ENCODE measurements at places on chromosomes 12 and 14.

GRCh38 chr14:90644882-90645281, 171.3 kb downstream of the TTC7B start:
- DNase-seq: no peak

DNA sequence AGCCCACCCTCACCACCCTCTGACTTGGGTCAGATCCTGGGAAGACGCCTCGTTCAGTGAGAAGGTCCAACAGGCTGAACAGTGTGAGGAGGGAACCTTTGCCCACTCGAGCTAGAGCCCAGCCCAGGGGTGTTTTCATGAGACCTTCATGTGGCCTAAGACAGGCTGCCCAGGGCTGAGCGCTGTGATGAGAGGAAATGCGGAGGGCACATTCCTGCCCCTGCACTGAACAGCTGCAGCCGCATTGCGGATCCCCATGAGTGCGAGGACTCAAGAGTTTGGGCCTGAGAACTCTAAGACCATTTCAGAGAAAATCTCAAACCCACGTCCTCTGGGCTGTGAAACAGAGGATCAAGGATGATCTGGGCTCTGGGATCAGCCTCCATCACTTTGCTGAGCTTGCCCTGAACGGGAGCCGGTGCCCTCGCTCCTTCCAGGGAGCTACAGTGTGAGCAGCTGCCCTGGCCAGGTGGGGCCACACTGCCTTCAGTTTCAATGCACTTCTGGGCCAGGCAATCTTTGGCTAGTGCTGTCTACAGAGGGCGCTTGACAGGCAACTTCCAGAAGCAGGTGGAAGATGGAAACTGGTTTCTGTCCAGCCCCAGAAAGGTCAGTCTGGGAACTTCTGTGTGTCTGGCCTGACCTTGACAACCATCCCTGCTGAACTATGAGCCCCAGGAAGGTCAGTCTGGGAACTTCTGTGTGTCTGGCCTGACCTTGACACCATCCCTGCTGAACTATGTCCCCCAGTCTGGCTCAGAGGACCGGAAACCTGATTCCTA, 43.5 kb upstream of the P2RX7 start:
- no peak for DNase-seq

DNA sequence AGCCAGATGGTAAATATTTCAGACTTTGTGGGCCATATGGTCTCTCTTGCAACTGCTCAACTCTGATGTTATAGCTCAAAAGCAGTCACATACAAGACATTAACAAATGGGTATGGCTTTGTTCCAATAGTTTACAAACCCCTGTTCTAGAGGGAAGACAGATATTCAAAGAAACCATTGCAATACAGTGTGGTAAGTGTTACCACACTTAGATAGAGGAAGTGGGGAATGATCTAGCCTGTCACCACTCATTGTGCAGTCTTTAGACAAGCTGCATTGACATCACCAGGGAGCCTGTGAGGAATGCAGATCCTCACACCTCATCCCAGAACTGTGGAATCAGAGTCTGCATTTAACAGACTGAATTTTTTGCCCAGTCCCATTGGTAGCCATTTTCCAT, 80.0 kb upstream of the RGS6 start:
- DNase-seq: no peak

GRCh38 chr12:102423462-102423861, 56.9 kb downstream of the IGF1 start:
- DNase-seq: no peak

DNA sequence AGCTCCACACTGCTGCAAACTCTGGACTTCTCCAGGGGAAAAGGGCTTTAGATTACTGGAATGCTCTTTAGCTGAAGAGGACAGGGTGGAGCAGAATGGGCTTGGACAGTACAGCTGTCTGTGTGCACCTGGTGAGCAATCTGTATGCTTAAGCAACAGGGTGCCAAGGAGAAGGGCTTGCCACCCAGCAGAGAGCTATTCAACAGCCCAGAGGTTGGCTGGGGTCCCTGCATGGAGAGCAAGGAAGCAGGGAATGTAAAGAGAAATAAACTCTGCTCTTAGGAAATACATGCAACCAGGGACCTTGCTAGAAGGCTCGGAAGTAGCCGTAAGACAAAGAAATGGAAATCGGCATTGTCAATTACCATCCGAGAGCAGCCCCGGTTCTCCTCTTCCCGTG, 53.0 kb upstream of the CORO1C start:
- no peak for DNase-seq

DNA sequence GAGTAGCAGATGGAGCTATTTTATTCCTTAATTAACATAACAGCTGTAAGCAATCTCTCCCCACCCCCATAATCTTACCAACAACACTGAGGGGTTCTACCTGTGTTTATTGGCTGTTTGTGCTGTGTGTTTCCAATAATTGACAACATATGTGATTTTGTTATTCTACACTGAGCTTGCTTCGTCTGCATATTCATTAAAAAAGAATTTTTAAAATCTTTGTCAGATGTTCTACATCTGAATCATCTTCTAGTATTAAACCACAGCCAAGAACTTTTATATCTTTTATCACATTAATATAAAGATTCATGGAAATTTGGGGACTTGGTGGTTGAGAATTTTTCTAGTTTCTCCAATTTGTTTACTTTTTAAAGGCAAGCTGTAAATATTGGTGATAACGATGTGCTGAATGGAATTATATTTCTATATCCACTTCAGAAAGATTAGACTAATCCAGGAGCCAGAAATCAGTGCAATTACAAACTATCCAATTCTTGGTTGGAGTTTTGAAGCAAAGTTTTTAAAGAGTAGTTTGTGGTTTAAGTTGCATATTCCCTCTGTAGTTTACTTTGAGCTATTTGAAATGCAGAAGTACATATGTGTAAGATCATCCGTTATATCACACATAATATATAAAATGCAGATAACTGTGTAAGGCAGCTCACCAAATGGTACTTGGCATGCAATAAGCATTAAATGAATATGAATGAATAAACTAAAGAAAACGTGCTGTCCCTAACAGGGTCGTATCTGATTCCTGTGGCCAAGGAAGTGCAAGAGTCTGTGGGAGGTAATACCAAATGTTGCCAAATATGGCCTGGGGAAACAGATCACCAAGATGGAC, 206.9 kb downstream of the PELI2 start:
- no peak for DNase-seq

GRCh38 chr14:64725879-64726584, 21.8 kb downstream of the PLEKHG3 start:
- no peak for DNase-seq

GRCh38 chr12:18383203-18383602, 121.9 kb downstream of the PIK3C2G start:
- DNase-seq: no peak

DNA sequence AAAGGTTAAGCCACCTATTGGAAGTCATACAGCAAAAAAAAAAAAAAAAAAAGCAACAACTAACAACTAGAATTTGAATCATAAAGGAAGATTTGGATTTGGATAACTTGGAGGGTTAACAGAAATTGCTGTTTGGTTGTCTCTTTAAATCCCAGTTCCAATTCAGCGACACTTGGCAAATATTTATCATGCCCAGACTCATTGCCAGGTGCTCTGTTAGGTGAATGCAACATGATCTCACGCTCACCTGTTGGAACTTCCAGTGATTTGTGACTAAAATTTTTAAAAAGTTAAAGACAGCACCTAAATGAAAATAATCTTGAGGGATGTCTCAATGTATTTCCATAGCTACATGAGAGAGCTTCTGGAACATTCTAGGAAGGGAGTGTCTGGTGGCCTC, 103.7 kb downstream of the TBX3 start:
- DNase-seq: no peak

DNA sequence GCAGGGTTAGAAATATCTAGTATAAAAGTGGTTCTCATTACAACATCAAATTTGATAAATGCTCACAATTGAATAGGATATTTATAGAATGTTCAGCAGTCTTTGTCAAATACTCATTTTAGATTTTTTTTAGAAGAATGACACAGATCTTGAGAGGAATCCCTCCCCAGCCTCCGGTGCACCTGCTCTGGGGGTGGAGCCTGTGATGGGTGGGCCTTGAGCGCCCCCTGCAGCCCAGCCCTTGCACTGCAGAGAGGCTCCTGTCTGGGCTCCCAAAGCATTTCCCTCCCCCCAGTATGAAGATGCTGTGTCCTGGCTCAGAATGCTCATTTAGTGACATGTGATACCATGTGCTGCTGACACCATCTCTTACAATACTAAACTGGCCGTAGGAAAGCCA, 792.3 kb downstream of the TMEM121 start:
- DNase-seq: peak; percentile 50

DNA sequence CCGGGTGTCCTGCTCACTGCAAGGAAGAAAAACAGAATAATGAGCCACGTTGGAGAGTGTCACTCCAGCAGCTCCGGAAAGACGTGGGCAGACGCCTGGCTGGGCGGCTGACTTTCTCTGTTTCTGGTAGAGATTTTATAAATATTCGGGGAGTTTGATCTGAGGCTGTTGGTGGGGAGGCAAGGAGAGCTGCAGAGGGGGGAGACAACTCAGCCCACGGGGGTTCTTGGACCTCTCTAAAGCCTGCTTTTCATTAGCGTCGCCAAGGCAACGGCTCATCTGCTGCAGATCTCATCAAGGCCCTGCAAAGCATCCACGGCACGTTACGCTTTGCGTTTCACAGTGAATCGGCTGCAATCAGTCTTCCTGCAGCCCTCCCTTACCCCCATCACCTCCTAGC, 207.2 kb downstream of the ZFP36L1 start:
- DNase-seq: no peak
